Aorta (tissue), 5 donors: ENCODE measurements at places on chromosomes 2 and 18. TPM values are rescaled to one million over a fixed set of nuclear protein-coding genes. Genes with fewer than 3 reads are reported as not detected.

The CCDC74B gene
- total RNA-seq = 2.6 TPM

The SLC14A1 gene
- total RNA-seq = 33.1 TPM

The SULT1C4 gene
- total RNA-seq = 4.2 TPM

The CD207 gene
- total RNA-seq = 0.78 TPM

The BOLL gene
- total RNA-seq = not detected

The RAB6C gene
- total RNA-seq = not detected

The INHBB gene
- 19.3 TPM for total RNA-seq

The RSAD2 gene
- 8.9 TPM for total RNA-seq

The RMND5A gene
- total RNA-seq = 27.2 TPM

The SAG gene
- not detected for total RNA-seq

DNA sequence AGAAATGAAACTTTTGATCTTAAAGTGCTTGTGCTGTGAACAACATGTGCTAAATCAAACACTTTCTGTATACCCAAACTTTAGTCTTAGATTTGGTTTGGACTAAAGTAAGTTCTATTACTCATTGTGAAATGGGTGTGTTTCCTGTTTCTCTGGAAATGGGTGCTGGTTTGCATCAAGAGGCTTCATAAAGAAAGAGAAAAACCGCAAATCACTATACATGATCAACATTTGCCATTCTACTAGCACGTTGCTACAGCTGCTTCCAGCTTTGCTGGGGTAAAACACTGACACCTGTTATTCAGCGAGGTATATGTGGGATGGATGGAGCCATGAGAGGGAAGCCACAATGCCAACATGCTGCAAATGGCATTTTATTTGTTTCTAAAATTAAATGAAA is 547.0 kb upstream of the ACVR2A start:
- no peak for DNase-seq

DNA sequence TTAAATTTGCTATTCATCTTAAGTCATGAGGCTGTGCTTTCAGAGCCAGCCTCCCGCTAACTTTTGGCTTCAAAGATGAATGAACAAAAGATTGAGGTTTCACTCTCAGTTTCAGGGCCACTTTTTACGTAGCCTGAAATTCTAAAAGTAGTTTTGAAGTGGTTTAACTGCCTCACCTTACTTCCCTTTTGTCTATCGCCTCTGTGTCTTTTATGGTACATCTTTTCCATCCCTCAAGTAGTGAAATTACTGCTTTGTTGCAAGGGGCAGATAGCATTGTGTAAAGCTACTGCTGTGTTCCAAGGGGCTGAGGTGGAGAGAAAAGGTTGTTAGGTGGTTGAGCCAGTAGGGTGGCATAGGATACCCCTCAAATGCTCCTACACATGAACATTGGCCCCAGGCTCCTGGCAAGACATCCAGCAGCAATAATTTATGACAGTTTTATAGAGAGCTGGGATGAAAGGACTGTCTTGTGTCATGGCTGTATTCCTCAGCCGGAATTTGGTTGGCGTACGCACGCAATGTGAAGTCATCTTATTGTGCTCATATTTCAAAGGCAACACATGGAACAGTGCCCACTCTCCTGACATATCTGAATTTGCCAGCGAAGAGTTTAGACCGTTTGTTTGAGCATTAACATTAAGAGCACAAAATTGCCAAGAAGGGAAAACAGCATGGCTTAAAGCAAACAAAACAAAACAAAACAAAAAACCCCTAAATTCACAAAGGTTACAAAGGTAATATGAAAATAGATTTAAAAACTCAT is 32.2 kb downstream of the QPCT start:
- no peak for DNase-seq

GRCh38 chr2:86744152-86744551 is 24.1 kb downstream of the RMND5A start:
- DNase-seq = no peak

GRCh38 chr2:113896791-113897190 is 6.9 kb downstream of the ACTR3 start:
- no peak for DNase-seq

- DNase-seq = no peak
Measured at GRCh38 chr2:168119515-168120141, 127.8 kb downstream of the STK39 start.

- DNase-seq = no peak
Measured at GRCh38 chr2:109230941-109231420, 102.0 kb downstream of the SH3RF3 start.

DNA sequence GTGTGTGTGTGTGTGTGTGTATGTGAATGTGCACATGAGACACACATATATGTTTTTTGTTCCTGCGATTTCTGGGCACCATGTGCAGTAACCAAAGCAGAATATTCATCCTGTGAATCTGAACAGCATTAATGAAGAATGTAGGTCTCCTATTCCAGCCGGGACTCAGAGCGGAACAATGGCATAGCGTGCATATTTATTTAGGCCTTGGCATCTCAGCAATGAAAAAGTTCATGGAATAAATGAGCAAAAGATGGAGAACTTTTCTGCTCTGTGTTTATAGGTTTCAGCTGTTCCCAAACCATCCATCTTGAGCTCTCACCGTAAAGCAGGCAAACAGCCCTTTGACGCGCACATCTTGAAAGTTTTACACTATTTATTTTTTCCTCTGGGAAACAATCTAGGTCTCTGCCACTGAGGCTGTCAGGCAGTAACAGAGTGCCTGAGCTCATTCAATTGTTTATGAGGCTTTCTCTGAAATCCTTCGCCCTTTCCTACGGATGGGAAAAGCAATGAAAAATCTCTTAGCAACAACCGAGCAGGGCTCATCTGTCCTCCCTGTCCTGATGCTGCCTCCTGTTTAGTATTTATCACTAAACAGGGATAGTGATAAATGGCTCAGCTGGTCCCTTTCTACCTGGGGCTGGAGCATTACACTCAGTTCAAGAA is 146.2 kb upstream of the MSH6 start:
- DNase-seq = no peak

- DNase-seq = peak; percentile 65
Measured at GRCh38 chr2:113200236-113200635, 26.5 kb downstream of the PSD4 start.

DNA sequence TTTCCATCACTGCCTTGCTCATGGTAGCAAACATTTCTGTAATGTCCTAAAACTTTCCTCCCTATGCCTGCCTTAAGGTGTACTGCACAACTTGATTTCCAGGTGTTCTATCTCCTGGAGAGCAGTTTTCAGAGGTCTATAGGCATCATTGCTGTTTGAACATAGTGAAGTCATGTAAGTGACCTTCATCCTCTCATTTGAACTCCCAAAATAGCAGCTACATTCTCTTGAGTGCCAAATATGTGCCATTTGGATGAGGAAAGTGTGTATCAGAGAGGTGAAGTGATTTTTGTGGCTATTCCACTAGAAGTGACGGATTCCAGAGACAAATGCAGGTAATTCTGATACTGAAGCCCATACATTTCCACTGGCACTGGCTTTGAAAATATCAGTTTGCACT is 3.4 kb downstream of the PPP1R1C start:
- DNase-seq = no peak

GRCh38 chr2:60531701-60532133 is 21.7 kb downstream of the BCL11A start:
- DNase-seq = no peak

GRCh38 chr2:143607231-143608062 is 478.2 kb downstream of the ARHGAP15 start:
- DNase-seq = no peak

GRCh38 chr2:139403948-139404347 is 623.8 kb upstream of the NXPH2 start:
- no peak for DNase-seq

DNA sequence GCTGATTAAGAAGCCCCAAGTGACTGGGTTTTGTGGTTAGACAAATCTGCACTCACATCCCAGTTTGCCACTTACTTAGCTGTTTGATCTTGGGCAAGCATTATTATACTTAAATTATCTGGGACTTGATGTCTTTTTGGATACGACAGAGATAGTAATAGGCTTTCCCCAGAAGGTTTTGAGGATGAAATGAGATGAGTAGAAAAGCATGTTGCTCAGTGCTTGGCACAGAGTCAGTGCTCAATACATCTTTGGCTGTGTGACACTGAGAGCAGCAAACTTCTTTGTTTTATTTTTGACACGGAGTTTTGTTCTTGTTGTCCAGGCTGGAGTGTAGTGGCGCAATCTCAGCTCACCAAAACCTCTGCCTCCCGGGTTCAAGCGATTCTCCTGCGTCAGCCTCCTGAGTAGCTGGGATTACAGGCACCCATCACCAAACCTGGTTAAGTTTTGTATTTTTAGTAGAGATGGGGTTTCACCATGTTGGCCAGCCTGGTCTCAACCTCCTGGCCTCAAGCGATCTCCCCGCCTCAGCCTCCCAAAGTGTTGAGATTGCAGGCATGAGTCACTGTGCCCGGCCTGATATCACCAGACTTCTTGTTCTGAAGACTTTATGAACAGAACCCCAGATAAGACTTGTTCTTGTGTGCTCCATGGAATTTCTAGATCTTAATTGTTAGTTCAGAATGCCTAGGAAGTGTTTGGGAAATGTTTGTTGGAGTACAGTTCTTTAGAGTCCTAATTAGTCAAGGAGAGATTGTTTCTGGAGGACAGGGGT is 521.2 kb downstream of the SLC4A3 start:
- DNase-seq = no peak

DNA sequence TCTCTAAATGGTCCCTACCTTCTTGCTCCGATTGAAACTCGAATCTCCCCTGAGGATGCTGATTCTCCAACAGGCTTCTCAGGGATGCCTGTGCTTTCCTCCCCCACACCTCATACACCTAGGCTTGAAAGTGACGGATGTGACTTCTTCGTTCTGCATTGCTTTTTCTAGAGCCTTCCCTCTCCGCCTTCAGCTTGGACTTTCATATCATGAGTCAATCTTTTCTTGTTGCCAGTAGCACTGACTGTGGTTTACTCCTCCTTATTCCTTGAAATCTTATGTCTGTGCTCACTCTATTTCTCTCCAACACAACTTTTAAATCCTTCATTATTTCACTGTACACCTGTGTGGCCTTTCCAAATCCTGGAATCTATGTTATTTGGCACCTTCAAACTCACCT is 451.4 kb downstream of the TMX3 start:
- no peak for DNase-seq

DNA sequence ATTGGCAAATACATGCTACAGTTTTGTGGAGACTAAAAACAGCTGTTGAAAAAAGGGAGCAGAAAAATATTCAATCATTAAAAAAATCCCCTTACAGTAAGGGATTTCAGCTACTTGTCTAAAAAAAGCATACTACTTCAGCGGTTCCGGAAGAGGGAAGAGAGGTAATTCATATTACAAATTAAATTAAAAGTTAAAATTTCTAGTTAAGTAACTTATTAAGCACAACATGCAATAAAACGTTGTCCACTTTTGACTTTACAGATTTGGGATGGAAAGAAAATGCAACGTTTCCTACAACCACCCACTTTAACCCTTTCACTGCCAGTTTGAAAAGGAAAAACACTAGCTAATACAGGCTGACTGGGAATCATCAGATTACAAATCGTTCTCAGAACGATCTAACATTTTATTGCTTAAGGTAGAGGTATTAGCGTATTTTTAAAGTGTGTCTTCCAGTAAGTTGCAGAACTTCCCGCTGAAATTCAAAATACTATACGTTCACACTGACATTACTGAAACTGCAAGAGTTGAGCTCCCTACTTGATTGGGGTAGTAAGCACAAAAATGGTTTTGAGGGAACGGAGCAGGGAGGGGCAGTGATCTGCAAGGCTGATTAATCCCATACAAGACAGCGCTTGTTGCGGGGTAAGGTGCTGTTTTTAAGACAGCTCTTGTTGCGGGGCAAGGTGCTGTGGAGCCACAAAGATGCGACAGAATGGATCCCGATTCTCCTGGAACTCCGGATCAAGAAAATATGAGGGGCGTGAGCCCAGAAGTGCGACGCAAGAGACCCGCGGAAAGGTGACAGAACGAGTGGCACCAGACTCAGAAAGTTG is 743 bp downstream of the HADHA start:
- DNase-seq = no peak

DNA sequence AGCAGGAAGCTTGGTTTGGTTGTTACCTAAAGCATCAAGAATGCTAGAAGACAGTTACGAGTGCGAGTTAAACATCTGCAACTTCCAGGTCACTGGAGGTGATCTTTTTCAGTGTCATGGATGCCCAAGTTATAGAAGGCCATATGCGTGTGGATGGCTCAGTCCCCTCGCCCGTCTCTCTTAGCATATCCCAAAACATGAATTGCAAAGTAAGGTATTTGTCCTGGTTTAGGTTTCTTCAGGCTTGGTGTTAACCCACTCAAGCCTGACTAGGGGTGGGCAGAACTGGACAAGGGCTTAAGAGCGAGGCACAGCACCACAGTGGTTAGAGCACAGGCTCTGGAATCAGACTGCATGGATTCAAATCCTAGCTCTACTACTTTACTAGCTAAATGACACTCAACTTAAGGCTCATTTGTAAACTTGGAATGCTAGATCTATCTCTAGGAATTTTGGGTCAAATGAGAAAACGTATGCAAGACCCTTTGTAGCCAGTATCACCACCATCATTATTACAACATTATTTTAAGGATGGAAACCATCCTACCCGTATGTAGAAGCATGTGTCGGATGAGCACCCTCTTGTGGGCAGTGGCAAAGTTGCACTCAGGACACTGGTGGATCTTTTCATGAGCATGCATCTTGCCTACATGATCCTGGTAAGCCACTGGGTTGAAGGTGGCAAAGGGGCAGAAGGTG is 11.2 kb downstream of the ZNF142 start:
- DNase-seq = no peak

DNA sequence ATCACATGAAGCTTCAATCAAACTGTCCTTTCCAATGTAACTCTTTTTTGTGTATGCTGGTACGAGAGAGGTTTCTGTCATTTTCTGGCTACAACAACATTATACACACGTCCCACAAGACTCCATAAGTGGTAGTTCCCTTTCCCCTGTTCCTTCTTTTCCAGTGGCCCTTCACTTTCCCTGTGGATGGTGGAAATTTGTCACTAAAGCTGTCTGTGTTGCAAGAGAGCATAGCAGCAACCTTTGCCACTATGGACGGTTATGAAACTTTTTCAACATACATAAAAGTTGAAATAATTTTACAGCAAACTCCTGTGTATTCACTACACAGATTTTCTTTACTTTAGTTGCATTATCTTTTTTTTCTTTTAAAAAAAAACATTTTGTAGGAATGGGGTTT is 18.7 kb downstream of the DBI start:
- no peak for DNase-seq

DNA sequence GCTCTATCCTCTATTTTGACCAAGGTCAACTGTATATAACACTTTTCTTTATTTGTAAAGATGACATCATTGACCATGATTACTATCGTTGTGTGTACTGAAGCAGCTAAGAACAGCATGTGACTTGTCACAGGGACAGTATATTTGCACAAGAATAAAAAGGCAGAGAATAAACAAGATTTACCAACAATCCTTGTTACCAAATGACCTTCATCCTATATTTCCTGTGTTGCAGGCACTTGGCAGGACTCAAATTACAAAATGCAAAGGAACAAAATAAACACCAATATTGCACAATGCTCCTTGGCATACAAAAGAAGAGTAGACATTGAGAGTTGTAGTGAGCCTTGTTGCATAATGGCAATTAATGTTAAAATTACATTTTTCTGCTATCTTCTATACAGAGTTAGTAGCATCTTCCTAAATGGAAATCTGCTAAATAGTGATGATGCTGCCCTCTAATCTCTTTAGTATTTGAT is 61.8 kb downstream of the RFTN2 start:
- no peak for DNase-seq
